ENCODE measurements at places on chromosomes 1 and 21.

- DNase-seq: no peak
Observed at GRCh38 chr1:153141377-153141776, 9.3 kb downstream of the SPRR2G start.

GRCh38 chr1:234727018-234727940 lies 117.3 kb upstream of the IRF2BP2 start:
- DNase-seq: no peak

- no peak for DNase-seq
Observed at GRCh38 chr21:42921927-42922326, 3.5 kb downstream of the ERVH48-1 start.

DNA sequence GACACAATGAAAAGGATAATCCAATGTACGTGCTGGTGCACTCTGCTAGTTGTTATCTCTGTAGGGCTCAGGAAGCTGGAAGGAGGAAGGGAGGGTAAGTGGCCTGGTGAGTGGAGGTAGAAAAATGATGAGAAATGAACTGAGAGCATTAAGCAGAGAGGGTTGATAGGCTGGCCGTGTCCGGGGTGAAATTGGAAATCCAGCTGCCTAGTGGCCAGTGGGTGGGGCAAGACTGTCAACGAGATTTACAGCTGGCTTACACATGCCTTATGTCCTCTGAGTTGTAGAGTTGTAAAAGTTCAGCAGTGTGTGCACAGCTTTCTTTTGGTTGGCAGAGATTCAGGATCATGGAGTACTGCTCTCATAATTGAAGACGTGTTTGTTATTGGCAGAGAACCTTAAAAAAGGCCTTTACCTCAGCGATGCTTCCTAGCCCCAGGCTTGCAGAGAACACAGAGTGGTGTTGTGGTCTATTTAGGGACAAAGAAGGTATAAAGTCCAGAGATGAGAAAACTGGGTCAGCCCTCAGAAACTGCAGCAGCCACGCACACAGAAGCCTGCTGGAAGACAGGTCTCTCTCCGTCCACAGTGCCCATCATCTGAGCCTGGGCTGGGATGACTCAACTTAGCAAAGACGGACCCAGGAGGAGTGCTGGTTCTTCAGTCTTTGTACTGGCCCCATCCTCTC lies 132.4 kb downstream of the EDEM3 start:
- peak; percentile 75 for DNase-seq

DNA sequence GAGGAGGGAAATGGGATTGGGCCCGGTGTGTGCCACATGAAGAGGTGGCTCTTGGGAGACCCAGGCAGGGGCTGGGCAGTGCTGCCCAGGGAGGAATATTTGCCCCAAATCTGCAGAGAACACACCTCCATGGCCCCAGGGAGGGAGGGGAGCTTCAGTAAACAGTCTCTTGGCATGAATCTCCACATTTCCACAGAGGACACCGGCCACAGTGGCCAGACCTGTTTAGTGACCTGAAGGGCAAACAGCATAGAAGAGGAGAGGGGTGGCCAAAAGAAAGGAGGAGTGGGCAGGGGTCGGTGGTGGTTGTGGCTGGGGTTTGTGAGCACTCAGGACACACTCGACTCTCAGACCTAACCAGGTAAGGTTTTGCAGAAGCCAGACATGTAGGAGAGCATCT lies 54.0 kb upstream of the IFFO2 start:
- DNase-seq: no peak

DNA sequence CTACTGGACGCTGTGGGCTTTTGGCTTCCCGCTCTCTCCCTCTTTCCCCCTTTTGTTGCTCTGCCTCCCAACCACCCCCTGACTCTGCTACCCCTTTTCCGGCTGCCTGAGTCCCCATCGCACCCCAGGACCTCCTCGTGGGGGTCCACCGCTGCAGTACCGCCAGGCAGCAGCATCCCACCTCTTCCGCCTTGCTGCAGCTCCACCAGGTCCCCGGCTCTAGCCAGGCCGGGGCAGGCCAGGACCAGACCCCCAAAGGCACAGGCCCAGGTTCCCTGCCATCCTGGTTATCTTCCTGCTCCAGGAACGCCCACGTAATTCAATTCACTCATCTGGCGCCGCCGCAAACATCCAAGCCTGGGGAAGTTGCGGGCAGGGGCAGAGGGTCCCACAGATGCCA lies 139.8 kb downstream of the LIPI start:
- DNase-seq: no peak

DNA sequence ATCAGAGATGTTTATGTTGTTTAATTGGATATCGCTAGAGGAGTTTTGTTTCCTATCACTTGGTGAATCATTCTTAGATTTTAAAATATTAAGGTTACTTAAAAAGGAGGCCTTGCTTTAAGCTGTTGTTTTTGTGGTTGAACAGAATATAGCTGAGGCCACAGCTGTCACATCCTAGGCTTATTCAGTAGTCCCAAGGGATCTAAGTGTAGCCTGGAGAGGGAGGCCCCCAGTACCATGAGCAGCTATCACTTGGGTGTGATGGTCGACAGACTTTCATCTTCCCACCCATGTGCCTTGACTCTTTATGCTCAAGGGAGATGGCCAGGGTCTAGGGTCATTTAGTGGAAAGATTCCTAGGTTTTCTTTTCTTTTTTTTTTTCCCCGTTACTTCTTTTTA lies 278.7 kb downstream of the HHAT start:
- no peak for DNase-seq

DNA sequence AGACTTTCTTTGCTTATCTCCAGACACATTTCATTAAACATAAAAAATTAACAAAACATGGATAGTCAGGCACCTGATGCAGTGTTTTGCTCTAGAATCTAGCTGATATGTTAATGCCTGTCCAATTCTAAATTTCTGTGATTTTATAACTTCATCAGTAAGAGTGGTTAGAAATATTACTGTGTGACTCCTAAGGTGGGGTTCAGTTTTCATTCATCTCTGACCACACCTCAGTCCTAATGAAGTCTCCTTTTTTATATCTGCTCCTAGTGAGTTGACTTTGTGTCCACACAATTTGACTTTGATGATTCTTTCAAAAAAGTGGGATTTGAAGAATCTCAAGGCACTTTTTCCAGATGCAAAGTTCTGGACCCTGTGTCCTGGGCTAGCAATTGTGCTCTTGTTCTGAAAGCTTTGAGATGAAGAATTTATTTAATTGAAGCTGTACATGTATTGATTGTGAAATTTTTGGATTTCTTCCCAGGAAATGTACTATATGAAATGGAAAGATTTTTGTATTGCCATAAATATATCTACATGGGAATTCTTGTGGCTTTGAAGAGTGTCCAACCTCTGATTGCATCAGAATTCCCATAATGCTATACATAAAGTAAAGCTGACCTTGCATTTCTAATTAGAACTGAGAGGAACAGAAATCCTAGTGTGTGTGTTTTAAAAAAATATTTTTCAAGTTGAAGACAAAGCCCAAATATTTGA lies 111.2 kb downstream of the GIPC2 start:
- peak; percentile 93 for DNase-seq

GRCh38 chr1:43171312-43171875 lies 696 bp downstream of the EBNA1BP2 start:
- no peak for DNase-seq

- DNase-seq: peak; percentile 76
Observed at GRCh38 chr1:235415008-235415904, 48.0 kb downstream of the TBCE start.

DNA sequence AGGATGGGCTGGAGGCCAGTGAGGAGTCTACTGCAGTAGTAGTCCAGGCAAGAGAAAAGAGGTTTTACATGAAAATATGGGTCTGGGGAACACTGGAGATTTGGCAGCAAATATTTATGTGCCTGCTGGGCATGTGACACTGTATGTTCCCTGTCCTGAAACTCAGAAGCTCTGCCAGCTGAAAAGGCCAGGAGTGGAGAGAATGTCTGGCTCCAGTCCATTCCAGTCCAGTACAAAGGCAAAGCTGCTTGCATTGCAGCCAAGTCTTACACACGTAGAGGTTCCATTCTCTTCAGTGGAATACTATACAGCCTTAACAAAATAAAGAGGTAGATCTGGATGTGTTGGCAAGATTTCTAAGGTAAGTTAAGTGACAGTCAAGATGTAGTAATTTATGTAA lies 7.5 kb upstream of the YBX1 start:
- no peak for DNase-seq

- DNase-seq: no peak
Observed at GRCh38 chr21:45809421-45809820, 165.9 kb downstream of the PCBP3 start.

DNA sequence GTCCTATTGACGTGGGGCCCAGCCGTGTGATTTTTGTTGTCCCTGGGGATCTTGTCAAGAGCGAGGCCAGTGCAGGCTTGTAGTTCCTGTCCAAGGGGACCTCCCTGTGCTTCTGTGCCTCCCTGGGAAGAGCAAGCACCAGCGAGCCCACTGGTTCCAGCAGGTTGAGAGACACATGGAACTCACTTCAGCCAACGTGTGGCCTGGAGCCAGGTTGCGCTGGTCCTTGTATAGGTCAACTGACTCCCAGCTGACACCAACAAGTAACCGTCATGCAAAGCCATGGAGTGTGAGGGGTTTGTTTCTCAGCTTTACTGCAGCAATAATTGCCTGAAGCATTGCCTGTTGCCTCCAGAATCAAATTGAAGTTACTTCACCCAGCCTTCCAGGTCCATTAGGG lies 63.0 kb downstream of the DISP3 start:
- DNase-seq: no peak

- DNase-seq: no peak
Observed at GRCh38 chr1:231625975-231626534, 535 bp upstream of the DISC1 start.

DNA sequence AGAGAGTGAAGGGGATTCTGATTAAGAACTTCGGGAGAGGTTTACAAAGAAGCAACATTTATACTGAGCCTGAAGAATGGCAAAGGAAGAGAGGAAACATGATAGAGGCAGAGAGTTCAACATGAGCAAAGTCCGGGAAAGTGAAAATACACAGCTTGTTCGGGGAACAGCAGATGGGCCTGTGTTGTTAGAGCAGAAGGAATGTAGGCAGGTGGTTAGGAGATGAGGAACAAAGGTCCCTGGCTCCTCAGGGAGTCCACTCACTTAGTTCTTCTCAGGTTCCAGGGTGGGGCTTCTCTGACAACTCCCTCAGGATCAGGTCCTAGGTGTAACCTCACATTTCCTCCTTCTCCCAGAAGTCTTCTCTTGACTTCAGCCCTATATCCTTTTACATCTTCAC lies 5.1 kb upstream of the ZNF326 start:
- DNase-seq: no peak

- no peak for DNase-seq
Observed at GRCh38 chr1:219074084-219074728, 99.5 kb upstream of the LYPLAL1 start.

- DNase-seq: peak; percentile 70
Observed at GRCh38 chr1:65148548-65149350, 746 bp downstream of the AK4 start.

DNA sequence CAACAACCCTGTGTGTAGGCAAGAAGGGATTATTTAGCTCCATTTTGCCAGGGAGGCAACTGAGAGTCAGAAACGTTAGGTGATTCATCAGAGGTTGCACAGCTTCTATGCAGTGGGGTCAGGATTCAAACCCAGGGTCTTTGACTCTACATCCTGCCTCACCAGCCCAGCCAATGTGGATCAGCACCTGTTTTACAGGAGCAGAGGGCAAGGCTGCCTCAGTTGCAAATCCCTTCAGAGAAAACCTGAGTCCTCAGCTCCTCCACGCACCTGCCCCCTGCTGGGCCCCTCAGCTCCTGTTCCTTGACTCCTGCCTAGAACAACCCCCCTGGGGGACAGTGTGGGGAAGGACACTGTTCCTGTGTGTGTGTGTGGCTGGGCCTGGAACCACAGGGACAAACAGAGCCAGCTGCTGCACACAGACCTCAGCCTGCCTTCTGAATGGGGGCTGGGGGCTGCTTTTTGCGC lies 61.6 kb downstream of the LRRN2 start:
- DNase-seq: no peak

- peak; percentile 64 for DNase-seq
Observed at GRCh38 chr1:192974701-192975100, 84.5 kb downstream of the UCHL5 start.

DNA sequence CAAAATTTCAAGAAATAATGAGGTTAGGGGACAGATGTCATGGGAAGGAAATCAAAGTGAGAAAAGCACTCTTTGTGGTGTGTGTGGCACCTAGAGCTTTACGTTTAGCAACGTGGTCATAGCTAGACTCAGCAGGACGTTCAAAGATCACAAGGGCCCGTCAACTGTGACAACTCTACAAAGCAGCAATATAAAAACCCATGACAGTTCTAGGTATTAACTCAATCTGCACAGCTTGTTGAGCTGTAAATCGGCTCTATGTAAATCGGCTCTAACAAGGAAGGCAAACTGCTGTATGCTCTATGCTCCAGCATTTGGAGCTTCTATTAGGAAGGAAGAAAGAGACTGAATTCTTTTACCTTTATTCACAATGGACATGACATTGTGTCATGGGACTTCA lies 64.8 kb downstream of the TP53BP2 start:
- DNase-seq: no peak

GRCh38 chr21:36703626-36704280 lies 4.8 kb downstream of the SIM2 start:
- DNase-seq: no peak

Data from fibroblast of skin of right biceps (primary cell).